ENCODE measurements at places on chromosomes 2 and 18.

DNA sequence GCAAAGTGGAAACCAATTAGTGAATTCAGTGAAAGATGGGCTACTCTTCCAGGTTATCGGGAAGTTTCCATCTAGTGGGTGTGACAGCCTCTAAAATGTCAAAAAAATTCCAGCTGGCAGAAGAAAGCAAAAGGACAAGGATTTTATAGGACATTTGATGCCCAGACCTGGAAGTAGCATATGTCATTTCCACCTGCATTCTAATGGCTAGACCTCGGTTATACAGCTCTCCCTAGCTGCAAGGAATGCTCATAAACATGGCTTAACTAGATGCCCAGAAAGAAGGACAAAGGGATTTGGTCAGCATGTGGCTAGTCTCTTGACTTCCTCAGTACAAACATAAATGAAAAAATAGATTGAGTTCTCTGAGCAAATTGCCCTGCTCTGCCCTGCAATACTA is 215.4 kb downstream of the NYAP2 start:
- no peak for DNase-seq

GRCh38 chr2:23487735-23488492 is 102.9 kb downstream of the KLHL29 start:
- DNase-seq: no peak

- DNase-seq: no peak
Measured at GRCh38 chr18:10791169-10791831, 265.5 kb downstream of the NAPG start.

- no peak for DNase-seq
Measured at GRCh38 chr2:63301481-63301880, 250.9 kb downstream of the OTX1 start.

GRCh38 chr2:230347659-230348305 is 20.8 kb downstream of the SP140L start:
- DNase-seq: no peak

DNA sequence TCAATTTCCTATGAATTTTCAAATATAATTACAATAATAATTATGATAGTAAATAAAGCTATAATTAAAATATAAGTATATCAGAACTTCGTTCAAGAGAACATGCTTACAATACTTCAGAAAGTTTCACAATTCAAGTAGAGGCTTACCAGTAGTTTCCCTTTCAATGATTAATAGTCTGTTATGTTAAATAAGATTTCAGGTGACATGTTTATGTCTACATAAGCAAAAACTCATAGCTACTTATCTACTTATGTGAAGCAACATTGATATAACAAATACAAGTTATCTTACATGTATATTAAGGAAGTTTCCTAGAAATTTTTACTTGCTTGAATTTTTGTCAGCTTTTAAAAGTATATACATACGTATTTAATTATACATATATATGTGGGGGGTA is 4.5 kb upstream of the COL3A1 start:
- no peak for DNase-seq

GRCh38 chr2:219299372-219299760 is 9.8 kb downstream of the PTPRN start:
- no peak for DNase-seq

DNA sequence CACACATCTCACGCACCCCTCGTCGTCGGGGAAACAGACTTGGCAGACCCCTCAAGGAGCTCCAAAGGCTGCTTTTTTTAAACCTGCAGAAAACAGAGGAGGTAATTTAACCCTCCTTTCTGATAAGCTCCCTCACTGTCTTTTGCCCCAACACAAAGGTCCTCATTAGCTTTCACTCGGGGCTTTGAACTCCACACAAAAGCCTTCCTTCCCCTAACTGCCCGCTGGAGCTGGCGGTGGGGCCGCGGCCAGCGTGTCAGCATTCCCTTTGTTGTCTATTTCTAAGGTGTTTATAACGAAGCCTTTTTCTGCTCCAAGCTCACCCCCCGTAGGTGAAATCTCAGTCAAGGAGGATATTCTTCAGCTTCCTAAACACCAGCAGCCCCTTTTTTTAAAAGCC is 43.5 kb upstream of the ID2 start:
- no peak for DNase-seq

GRCh38 chr18:36903215-36903928 is 74.4 kb downstream of the KIAA1328 start:
- no peak for DNase-seq

DNA sequence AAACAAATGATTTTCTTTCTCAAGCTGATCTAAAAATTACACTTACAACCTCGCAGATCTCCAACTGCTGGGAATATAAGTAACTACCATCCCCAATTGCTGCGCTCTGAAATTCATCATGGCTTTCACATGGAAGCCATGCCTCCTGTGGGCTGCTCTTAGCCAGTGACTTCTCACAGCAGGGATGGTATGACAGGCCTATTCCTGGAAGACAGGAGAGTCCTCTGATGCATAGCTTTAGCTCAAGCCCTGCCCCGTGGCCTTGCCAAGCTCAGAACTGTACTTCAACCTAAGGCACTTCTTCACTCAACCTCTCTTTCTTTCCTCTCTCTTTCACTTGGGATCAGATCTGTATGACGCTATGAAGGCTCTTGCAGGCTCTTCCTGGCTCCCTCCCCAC is 12.6 kb upstream of the ELAC1 start:
- no peak for DNase-seq

DNA sequence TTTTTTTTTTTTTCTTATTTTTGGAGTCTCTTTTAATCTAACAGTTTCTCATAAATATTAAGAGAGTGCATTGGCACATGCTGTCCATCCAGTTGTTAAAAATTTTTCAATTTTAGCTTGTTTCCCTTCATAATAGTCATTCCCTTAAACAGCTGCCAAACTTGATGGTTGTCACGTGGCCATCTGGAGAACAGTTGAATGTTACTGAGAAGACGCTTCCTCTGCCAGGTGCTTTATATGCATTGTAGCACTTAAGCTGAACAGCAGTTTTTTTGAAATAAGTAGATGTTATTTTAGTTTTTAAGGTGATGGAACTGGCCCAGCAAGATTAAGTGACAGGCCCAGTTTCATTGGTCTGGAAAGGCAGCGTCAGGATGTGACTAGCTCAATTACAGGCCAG is 3.3 kb downstream of the SMARCAL1 start:
- DNase-seq: no peak

DNA sequence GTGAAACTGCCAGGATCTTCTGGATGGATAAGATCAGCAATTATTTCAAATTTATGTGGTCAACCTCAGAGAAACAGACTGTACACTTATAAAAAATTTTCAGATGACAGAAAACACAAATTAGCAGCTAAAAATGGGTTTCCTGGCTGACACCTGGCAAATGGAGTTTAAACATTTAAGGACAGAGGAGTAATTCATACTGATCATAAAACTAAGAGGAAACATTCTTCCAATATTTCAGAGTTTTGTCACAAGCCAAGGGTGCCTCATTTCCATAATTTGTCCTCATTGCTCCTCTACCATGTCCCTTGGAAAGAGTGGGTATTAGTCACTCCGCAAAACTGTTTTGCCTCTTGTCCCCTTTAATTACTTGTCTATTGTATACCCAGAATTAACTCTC is 70.2 kb downstream of the TMEFF2 start:
- DNase-seq: no peak

GRCh38 chr2:193963472-193964119 is 1693.4 kb upstream of the SLC39A10 start:
- no peak for DNase-seq

DNA sequence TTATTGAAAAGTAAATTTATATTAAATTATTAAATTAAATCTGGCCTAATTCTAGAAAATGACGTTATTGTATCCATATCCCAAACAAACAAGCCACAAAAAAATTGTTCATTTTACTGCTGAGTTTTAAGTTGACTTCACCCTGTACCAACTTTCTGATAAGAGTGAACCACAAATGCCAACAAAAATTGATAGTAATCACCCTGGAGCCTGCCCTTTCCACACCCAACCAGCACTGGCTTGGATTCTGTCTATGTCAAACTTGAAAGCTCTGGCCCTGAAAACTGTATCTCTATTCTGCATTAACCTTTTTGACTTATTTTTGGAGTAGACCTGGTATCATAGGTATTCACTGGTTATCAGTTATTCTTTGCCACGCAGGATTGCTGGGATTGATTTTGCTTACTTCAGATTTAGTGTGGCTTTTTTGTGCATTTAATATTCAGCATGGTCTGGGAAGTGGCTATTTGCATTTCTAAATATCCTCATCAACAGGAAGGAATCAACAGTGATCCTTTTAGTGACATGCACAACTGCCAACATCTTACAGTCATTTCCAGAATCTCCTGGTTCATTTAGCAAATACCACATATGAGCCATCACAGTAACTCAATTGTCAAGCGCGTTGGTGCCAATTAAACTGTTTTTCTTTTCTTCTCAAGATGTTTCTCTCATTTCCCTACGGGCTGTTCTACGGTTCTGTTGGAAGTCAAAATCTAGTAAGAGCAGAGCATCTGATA is 11.4 kb upstream of the SRBD1 start:
- DNase-seq: no peak

- DNase-seq: no peak
Measured at GRCh38 chr2:234157817-234158588, 107.5 kb downstream of the SPP2 start.

DNA sequence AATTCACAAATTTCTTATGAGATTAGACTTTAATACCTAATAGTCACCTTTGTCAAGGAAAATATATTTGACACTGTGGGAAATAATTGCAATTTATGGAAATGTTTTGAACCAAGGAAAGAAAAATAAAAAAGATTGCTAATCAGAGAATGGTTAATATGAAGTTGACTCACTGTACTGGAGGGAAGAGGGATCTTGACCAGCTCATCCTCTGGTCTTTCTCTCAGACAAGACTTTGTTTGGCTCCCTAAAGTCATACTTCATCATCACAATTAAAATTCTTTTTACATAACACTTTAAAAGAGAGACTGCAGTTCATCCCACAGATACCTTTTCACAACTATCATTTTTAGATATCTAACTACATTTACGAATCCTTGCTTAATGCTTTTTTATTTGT is 538.5 kb upstream of the ZEB2 start:
- no peak for DNase-seq

- no peak for DNase-seq
Measured at GRCh38 chr2:218986148-218986761, 1.3 kb upstream of the FEV start.

DNA sequence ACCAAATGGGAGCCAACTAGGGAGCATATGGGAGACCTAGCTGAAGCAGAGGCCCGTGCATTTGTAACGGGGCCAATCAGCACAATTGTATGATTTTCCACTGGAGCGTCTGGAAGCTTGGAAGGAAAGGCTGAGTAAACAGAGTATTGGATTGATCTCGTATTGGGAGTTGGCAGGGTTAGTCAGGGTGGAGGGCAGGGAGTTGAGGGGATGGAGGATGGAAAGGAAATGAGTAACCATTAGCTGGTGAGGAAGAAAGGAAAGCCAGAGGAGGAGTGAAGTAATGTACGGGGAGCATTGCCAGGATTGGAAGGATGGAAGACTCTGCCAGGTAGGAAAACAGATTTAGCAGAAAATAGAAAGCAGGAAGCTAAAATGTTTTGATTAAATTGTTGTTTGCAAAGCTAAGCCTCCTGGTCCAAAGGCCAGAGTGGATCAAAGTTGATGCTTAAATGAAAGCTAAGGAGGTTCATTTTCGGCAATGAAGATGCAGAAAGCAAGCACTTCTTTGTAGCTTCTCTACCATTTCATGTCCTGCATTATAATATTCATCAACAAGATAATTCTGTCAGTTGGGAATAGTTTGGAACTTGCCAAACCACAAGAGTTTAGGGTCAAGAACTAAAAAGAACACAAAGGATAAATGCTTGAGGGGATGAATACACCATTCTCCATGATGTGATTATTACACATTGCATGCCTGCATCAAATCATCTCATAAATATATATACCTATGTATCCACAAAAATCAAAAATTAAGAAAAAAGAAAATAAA is 75.6 kb upstream of the TTN start:
- no peak for DNase-seq

DNA sequence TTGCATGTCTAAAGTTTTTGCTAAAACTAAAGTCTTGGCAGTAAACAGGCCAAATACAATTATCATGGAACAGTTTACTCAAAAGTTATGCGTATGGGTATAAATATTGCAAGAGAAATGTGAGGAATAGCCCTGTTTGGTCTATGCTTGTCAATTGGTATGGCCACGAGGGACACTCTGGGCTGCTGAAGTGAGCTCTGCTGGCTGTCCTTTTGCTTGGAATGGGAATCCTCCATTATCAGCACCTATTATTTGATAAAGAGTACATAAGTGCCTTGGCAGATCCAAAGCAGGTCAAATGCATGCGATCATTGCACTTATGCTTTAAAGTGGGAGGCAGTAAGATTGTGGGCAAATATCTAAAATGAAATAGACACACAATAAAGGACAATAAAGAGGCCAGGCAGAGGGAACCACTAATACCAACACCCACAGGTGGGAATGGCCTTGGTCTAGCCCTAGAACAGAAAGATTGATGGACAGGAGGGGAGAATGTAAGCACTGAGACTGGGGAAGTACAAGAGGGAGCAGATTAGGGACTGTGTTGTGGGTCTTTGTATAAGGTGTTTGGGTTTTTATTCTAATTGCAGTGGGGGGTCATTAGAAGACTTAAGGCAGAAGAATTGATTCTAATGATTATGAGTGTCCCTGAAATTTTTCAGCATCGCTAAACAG is 60.0 kb upstream of the NOSTRIN start:
- no peak for DNase-seq
